Renal cortex interstitium (tissue), 15 donors: ENCODE measurements at places on chromosomes 6 and 20. TPM values are rescaled to one million over a fixed set of nuclear protein-coding genes. Genes with fewer than 3 reads are reported as not detected.

DNA sequence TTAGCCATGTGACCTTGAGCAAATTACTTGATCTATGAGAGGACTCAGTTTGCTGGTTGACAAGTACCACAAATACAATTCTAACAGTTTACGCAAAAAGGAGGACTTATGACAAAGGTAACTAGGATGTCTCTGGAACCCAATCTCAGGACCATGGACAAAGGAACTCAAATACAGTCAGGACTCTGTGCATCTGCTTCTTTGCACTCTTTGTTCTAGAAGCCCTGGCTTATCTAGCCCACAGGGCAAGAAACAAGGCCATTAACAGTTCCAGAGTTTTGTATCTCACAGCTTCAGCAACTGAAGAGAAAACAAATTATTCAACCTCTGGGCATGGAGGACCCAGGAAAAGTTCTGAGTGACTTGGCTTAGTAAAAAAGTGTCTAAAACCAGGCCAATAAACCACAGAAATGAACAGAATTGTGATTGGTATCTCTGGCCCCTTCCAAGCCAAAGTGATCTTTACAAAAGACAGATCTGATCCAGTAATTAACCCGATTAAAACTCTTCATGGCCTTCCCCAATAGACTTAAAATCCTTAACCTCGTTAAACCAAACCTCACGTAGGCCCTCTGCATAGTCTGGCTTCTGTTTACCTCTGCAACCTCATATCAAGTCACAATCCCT, 5.9 kb downstream of the WASF1 start:
- no peak for DNase-seq

The PTCRA gene
- not detected for polyA plus RNA-seq

DNA sequence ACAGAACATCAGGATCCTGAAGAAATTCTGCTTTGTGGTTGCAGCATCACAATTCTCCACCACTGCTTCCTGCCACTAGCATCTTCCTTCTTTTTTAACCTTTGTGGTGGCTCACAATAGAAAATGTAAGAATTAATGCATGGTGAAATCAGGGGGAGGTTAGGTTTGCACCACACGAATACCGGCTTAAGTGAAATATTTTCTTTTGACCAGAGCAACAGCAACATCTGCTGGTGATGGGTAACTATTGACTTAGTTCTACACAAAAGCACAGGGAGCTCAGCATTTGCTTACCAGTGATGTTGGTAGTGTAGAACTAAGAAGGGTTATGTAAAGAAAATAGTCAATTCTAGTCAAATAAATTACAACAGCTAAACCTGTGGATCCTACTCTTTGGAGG, 280.5 kb downstream of the SYNE1 start:
- DNase-seq: no peak

- no peak for DNase-seq
Observed at GRCh38 chr20:34512955-34513419, 3.2 kb upstream of the DYNLRB1 start.

GRCh38 chr6:39209360-39209811, 19.9 kb downstream of the KCNK5 start:
- no peak for DNase-seq

DNA sequence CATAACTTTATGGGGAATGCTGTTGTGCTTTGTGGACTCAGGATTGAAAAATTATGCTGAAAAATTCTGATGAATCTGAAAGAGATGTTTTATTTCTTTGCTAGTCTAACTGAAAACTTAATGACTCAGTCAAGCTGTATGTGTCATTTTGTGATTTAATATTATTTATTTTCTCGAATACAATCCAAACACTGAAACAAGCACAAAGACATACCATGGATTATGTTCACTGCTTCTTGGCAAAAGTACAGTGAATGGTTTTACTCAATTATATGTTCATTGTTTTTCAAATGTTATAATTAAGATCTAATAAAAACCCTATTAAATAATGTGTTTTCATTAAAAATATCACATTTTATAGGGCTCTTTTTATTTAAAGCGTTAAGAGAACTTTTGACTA, 330.6 kb upstream of the EPHA7 start:
- peak; percentile 3 for DNase-seq

- no peak for DNase-seq
Observed at GRCh38 chr20:20568604-20569205, 143.7 kb downstream of the RALGAPA2 start.

DNA sequence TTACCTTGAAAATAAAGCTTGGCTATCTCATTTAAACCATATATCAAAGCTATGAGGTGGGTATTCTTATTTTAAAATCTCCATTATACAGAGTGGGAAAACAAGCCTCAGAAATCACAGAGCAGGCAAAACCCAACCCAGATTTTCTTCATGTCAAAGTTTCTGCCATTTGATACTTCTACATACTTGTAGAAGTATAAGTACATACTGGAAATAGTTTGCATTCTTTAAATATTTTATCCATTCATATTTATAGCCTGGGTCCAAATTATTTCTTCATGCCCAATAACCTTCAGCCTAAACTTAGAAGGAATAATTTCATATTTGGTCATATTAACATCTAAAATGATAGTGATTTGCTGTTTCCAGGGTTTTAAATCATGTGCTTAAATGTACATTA, 61.8 kb downstream of the MLIP start:
- no peak for DNase-seq

DNA sequence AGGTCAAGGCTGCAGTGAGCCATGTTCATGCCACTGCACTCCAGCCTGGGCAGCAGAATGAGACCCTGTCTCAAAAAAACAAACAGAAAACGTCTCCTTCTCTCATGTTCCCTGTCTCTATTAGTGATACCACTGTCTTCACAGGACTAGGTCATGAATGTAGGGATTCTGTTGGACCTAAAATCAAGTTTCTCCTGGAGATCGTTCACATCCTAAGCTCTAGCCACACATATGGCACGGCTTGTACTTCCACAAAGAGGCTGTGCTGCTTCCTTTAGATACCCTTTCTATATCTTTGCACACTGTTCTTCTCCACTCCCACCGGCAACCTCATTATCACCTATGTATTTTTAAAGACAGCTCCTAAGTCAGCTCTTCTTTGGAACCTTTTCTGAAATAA, 96.5 kb downstream of the ADGRG6 start:
- DNase-seq: no peak

DNA sequence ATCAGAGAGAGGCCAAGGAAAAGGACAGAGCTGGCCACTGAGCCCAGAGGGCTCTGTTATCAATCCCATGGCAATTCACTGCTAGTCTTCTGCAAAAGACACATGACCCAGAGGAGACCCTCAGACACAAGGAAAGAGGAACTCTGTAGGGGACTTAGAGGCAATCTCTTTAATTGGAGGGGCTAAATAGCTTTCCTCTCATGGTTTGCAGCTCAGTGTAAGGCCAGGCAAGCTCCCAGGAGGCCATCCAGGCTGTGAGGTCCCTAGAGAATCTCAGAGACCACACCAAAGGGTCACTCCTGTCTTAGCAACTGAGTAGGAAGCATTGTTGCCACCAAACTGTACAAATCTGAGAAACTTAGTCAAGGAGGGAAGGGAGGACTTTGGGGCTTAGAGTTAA, 10.0 kb upstream of the HLA-DOA start:
- DNase-seq: no peak

The SYS1 gene
- polyA plus RNA-seq: 34.1 TPM

- no peak for DNase-seq
Observed at GRCh38 chr20:62473717-62474603, 1.8 kb downstream of the GATA5 start.
